ENCODE measurements at places on chromosomes 6 and 20. TPM values are rescaled to one million over a fixed set of nuclear protein-coding genes. Genes with fewer than 3 reads are reported as not detected.
A peak's percentile ranks its signal among the peaks of the same experiment; 100 is the strongest.

DNA sequence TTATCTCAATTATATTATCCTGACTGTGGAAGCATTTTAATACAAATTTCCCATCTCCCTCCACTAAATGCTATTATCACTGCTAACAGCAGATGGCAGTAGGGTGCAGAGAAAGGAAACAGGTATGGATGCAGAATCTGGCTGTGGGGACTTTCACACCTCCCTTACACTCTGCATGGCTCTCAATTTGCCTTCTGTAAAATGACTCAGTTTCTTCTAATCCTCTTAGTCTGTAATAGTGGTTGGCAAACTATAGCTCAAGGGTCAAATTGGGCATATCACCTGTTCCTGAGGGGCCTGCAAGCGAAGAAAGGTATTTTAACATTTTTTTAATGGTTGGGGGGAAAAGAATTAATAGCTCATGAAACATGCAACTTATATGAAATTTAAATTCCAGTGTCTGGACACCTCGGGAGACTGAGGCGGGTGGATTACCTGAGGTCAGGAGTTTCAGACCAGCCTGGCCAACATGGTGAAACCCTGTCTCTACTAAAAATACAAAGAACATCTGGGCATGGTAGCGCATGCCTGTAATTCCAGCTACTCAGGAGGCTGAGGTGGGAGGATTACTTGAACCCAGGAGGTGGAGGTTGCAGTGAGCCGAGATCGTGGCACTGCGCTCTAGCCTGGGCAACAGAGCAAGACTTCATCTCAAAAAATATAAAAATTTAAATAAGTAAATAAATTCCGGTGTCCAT lies 83.5 kb downstream of the ZMYND8 start:
- peak overlapping the region; percentile 98 for H3K27ac ChIP-seq
- H3K27me3 ChIP-seq = no peaks in the 10 kb centered on the region
- H3K4me1 ChIP-seq = peaks cover 67% of the 10 kb centered on the region
- H3K36me3 ChIP-seq = peaks cover 25% of the 10 kb centered on the region
- DNase-seq = no peak

The SRSF12 gene
- total RNA-seq = 3.7 TPM

- no peak for DNase-seq
- H3K27ac ChIP-seq = no peak overlapping the region
- H3K27me3 ChIP-seq = no peaks in the 10 kb centered on the region
- no peaks in the 10 kb centered on the region for H3K4me1 ChIP-seq
- peaks cover 51% of the 10 kb centered on the region for H3K36me3 ChIP-seq
These were observed 94.2 kb downstream of the IRF4 start for GRCh38 chr6:485655-486170.

GRCh38 chr6:138230759-138231380 lies 12.6 kb upstream of the PBOV1 start:
- no peak overlapping the region for H3K27ac ChIP-seq
- H3K36me3 ChIP-seq = no peaks in the 10 kb centered on the region
- DNase-seq = no peak
- H3K27me3 ChIP-seq = peaks cover 7% of the 10 kb centered on the region

DNA sequence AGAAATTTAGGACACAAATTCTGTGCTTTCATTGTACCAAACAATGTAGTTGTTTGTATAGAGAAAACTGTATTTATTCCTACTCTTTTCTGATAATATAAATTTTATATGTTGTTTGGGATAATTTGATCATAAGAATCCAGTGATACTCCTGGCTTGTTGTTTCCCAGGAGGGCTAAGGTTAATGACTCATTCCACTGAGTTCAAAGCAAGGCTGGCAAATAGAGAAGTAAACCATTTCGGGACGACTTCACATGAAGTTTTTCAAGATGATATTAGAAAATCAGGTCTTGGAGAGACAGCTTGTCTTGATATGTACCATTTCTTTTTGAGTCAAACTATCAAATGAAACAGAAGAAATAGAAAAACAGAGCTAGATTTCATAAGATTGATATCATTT lies 326.1 kb upstream of the CNR1 start:
- no peak for DNase-seq
- H3K27ac ChIP-seq = no peak overlapping the region
- no peak overlapping the region for H3K4me3 ChIP-seq
- H3K36me3 ChIP-seq = no peaks in the 10 kb centered on the region

GRCh38 chr6:152552616-152553209 lies 84.4 kb downstream of the SYNE1 start:
- H3K4me3 ChIP-seq = no peak overlapping the region
- no peak for DNase-seq
- H3K36me3 ChIP-seq = no peaks in the 10 kb centered on the region
- no peak overlapping the region for H3K27ac ChIP-seq

The BPIFB4 gene
- total RNA-seq = not detected

The AGPAT4 gene
- total RNA-seq = 8.3 TPM

GRCh38 chr20:51385646-51386530 lies 156.6 kb downstream of the NFATC2 start:
- no peak for DNase-seq
- no peaks in the 10 kb centered on the region for H3K27me3 ChIP-seq
- H3K4me1 ChIP-seq = peaks cover 3% of the 10 kb centered on the region
- no peaks in the 10 kb centered on the region for H3K36me3 ChIP-seq
- no peak overlapping the region for H3K27ac ChIP-seq

DNA sequence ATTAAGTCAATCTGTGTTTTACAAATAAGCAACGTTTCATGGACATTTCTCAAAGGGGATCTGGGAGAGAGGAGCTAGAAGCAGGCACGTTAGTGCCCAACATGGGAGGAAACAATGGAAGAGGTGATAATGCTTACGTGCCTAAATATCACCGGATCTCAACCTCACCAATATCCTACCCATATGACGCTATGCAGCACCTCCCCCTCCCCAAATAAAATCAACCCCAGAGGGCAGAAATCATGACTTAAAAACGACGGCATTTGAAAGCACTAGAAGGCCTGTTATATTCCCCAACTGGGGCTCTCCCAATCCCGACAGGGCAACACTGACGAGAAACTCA lies 425 bp downstream of the HBS1L start:
- DNase-seq = no peak
- H3K4me3 ChIP-seq = peak overlapping the region; percentile 91
- peaks cover 27% of the 10 kb centered on the region for H3K4me1 ChIP-seq
- H3K27me3 ChIP-seq = peaks cover 9% of the 10 kb centered on the region
- peak overlapping the region; percentile 96 for H3K27ac ChIP-seq

DNA sequence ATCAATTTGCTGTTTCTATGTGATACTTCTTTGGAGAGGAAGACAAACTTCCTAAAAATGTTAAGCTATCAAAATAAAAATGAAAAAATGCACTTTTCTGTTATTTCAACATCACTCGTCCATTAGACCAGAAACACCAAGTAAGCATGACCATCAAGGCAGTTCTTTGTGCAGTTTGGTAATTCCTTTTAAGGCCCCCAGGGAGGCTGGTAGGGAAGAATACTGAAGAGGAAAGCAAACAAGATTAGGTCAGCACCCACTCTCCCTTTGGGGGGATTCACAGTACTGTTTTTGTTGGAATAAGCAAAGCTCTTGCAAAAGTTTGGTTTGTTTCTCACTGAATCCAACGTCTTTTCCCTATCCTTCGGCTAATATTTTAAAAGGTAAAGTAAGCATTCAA lies 206.8 kb upstream of the SLC35B3 start:
- no peaks in the 10 kb centered on the region for H3K36me3 ChIP-seq
- H3K27ac ChIP-seq = no peak overlapping the region
- no peaks in the 10 kb centered on the region for H3K4me1 ChIP-seq
- no peak for DNase-seq
- H3K27me3 ChIP-seq = no peaks in the 10 kb centered on the region
- H3K4me3 ChIP-seq = no peak overlapping the region

The UST gene
- total RNA-seq = 15.7 TPM

The IL17F gene
- total RNA-seq = not detected

The KIF25 gene
- not detected for total RNA-seq

The RBPJL gene
- total RNA-seq = not detected

The CD83 gene
- total RNA-seq = 1.6 TPM

- H3K4me3 ChIP-seq = no peak overlapping the region
- H3K36me3 ChIP-seq = no peaks in the 10 kb centered on the region
- no peak for DNase-seq
- H3K27ac ChIP-seq = no peak overlapping the region
- no peaks in the 10 kb centered on the region for H3K4me1 ChIP-seq
- H3K27me3 ChIP-seq = no peaks in the 10 kb centered on the region
These were observed 148.3 kb upstream of the PROKR2 start for GRCh38 chr20:5464901-5465603.

DNA sequence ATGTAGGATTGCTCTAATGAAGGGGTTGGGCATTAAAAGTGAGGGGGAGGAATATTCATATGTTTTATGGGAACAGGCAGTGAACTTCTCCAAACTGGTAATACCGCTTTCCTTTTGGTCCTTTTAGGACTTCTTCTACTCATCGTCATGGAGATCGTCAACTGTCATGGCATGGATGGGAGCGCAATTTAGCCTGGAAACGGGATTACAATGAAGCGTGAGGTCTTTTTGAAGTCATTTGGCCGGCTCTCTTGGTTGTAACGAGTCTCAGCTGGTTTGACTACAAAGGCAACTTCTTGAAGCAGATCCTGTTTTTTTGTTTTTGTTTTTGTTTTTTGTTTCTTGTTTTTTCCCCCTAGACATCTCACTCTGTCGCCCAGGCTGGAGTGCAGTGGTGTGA lies 1.4 kb upstream of the HLA-E start:
- peaks cover 16% of the 10 kb centered on the region for H3K4me1 ChIP-seq
- peaks cover 18% of the 10 kb centered on the region for H3K27me3 ChIP-seq
- no peak overlapping the region for H3K4me3 ChIP-seq
- peaks cover 24% of the 10 kb centered on the region for H3K36me3 ChIP-seq
- no peak for DNase-seq

GRCh38 chr20:31829731-31830130 lies 10.6 kb downstream of the MYLK2 start:
- no peaks in the 10 kb centered on the region for H3K27me3 ChIP-seq
- no peak overlapping the region for H3K4me3 ChIP-seq

DNA sequence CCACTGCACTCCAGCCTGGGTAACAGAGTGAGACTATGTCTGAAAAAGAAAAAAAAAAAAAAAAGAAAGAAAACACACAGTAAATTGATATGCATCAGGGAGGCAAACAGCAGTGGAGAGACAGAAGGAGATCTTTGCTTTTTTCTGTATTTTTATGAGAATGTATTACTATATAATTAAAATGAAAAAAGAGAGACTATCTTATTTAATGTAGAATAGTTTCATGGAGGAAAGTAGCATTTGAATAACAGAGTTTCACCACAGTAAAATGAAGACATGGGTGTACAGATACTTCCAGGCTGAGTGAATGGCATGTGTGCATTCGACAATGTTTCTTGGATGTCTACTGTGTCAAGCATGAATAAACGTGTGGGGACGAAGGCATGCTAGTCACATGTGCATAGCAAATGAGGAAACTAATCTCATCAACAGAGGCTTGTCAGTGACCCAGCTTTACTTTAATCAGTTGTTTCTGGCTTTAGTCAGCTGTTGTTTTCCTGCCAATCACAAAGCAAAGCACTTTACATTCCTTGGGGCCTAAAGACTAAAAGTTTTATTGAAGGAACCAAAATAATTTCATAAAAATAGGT lies 55.5 kb upstream of the ARMH2 start:
- DNase-seq = no peak
- no peak overlapping the region for H3K4me3 ChIP-seq
- H3K4me1 ChIP-seq = peaks cover 6% of the 10 kb centered on the region
- H3K36me3 ChIP-seq = peaks cover 16% of the 10 kb centered on the region

- no peak overlapping the region for H3K4me3 ChIP-seq
- no peak overlapping the region for H3K27ac ChIP-seq
- H3K27me3 ChIP-seq = no peaks in the 10 kb centered on the region
- DNase-seq = no peak
- peaks cover 22% of the 10 kb centered on the region for H3K4me1 ChIP-seq
These were observed 216.2 kb upstream of the ZNF217 start for GRCh38 chr20:53809728-53810365.

GRCh38 chr20:63134201-63134612 lies 81.7 kb downstream of the YTHDF1 start:
- no peaks in the 10 kb centered on the region for H3K36me3 ChIP-seq
- H3K27ac ChIP-seq = no peak overlapping the region
- H3K27me3 ChIP-seq = peaks cover 11% of the 10 kb centered on the region
- no peak for DNase-seq
- H3K4me1 ChIP-seq = no peaks in the 10 kb centered on the region
- H3K4me3 ChIP-seq = no peak overlapping the region

The RBM12 gene
- 97.3 TPM for total RNA-seq

DNA sequence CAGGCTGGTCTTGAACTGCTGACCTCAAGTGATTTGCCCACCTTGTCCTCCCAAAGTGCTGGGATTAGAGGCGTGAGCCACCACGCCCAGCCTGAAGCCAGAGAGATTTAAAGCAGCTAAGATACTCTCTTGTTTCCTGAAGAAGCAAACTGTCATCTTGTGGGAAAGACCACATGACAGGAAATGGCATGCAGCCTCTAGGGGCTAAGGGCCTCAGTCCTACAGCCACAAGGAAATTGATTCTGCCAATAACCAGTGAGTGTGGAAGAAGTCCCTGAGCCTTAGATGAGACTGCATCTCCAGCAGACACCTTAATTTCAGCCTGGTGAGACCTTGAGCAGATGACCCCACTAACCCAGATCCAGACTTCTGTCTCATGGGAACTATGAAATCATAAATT lies 40.9 kb downstream of the KIZ start:
- H3K36me3 ChIP-seq = peaks cover 38% of the 10 kb centered on the region
- H3K27me3 ChIP-seq = no peaks in the 10 kb centered on the region
- no peak for DNase-seq

- no peak for DNase-seq
- no peaks in the 10 kb centered on the region for H3K36me3 ChIP-seq
- H3K4me3 ChIP-seq = no peak overlapping the region
These were observed 108.0 kb upstream of the MOCS1 start for GRCh38 chr6:40042232-40042631.

DNA sequence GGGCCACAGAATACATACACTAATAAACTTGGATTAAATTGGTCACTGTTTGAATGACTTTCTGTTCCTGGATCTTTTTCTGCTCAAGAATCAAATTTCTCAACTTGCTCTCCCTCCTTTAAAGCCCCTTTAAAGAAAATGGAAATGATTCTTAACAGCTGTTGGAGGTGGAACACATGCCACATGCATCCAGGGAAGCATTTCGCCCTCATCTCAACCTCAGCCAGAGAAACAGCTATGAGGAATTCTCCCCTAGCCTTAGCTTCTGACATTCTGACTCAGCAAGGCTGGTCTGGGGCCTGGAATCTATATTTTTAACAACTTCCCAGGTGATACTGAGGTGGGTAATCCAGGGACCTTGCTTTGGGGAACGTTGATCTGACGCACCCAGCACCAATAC lies 263.4 kb upstream of the ECI2 start:
- H3K27me3 ChIP-seq = peaks cover 9% of the 10 kb centered on the region
- H3K4me3 ChIP-seq = no peak overlapping the region
- H3K4me1 ChIP-seq = peaks cover 30% of the 10 kb centered on the region
- DNase-seq = no peak

DNA sequence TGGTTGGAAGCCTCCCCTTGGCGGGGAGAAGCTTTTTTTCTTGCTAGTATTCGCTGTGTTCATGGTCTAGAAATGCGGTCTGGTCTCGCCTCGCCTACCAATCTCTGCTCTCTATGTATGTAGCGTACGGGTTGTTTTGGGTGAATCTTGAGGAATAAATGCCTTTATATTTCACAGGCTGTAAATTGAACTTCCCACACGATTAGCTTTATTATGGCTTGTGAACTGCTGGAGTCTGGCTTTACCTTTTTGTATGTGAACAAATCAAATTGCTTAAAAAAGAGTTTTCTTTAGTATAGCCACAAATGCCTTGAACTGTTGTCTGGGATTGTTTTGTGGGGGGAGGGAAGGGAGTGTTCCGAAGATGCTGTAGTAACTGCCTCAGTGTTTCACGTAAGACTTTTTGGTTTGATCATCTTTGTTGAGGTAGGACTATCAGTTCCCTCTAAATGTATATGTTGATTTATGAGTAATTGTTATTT lies 2.2 kb downstream of the INSM1 start:
- H3K4me3 ChIP-seq = peak overlapping the region; percentile 61
- H3K27me3 ChIP-seq = peaks cover 73% of the 10 kb centered on the region
- no peak for DNase-seq
- peaks cover 7% of the 10 kb centered on the region for H3K4me1 ChIP-seq

The CST4 gene
- not detected for total RNA-seq

The BMP6 gene
- not detected for total RNA-seq
